CD4-positive, CD25-positive, alpha-beta regulatory T cell (primary cell): ENCODE measurements at places on chromosomes 5 and 9. TPM values are rescaled to one million over a fixed set of nuclear protein-coding genes. Genes with fewer than 3 reads are reported as not detected.

- H3K36me3 ChIP-seq = no peaks in the 10 kb centered on the region
- no peak overlapping the region for H3K4me3 ChIP-seq
- no peaks in the 10 kb centered on the region for H3K4me1 ChIP-seq
These were observed 547.4 kb downstream of the TLE1 start for GRCh38 chr9:81141961-81142360.

DNA sequence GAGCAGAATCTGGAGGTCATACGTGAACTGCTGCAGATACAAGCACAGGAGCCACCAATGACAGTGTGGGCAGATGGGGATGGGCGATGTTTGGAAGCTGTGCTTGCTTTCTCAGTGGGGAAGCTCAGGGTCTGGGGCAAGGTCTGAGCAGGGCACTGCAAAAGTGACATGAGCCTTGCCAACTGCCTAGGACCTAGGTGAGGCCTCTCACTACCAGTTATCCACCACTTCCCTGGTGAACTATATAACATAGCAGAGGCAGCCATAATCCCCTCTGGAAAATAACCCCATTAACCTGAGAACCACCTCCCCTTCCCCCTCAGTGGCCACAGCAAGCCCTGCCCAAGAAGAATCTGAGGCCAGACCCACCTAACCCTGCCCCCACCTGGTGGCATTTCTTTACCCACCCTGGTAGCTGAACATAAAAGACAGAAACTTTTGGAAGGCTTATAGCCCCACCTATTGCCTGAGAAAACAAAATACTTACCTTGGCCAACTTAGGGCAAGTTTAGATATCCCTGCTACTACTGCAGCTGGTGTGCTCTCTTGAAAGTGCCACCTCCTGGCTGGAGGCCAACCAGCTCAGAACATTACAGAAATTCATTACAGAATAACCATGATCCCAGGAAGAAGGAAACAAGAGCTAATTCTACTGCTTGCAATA is 18.8 kb upstream of the SPEF2 start:
- no peak overlapping the region for H3K4me3 ChIP-seq
- no peaks in the 10 kb centered on the region for H3K36me3 ChIP-seq
- no peaks in the 10 kb centered on the region for H3K4me1 ChIP-seq
- DNase-seq = no peak
- H3K27ac ChIP-seq = no peak overlapping the region

DNA sequence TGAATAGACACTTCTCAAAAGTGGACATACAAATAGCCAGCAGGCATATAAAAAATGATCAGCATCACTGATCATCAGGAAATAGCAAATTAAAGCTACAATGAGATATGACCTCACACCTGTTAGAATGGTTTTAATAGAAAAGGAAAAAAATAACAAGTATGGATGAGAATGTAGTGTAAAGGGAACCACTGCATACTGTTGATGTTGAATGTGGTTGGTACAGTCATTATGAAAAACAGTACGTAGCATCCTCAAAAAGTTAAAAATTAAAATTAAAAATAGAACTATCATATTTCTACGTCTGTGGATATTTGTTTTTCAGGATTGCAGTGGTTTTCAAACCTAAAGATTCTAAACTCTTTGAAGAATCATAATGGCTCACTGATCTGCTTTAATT is 215.1 kb upstream of the NREP start:
- DNase-seq = no peak
- no peaks in the 10 kb centered on the region for H3K27me3 ChIP-seq
- no peaks in the 10 kb centered on the region for H3K4me1 ChIP-seq
- no peak overlapping the region for H3K4me3 ChIP-seq

Gene IL9
- not detected for total RNA-seq

DNA sequence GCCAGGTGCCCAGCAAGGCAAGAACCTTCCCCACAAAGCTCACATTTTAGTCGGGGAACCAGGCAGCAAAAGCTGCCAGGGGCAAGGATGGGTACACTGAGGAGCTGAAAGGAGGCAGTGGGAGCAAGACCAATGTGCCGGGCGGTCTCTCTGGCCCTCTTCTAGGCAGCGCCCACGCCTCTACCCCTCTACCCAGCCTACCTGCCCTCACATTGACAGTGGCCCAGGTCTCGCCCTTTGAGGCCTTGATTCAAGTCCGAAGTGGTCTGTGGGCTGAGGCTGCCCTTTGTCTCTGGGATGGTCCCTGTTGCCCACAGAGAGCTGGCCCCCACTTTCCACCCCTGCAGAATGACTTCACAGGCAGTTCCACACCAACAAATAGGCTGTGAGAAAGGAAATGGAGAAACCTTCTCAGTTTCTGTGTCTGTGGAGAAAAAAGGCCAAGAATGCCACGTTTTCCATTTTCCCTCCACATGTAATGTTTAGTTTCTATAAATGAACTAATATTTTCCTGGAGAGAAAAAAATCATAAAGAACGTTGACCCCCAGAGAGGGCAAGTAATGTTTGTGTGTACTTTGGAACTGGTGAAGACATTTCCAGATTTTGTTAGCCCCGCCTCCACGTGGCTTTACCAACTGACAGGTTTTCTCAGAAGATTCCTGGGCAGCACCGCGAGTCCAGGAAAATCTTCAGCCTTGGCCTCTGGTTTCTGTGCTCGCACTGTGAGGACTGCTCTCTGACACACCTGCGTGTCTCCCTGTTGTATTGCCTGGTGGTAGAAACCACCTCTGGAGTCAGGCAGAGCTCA is 57.4 kb upstream of the ANGPTL2 start:
- H3K27me3 ChIP-seq = no peaks in the 10 kb centered on the region
- DNase-seq = no peak
- no peak overlapping the region for H3K4me3 ChIP-seq
- no peaks in the 10 kb centered on the region for H3K36me3 ChIP-seq

- no peaks in the 10 kb centered on the region for H3K27me3 ChIP-seq
- no peaks in the 10 kb centered on the region for H3K4me1 ChIP-seq
- no peak for DNase-seq
- H3K27ac ChIP-seq = no peak overlapping the region
- no peak overlapping the region for H3K4me3 ChIP-seq
These were observed 84.8 kb downstream of the SLC25A46 start for GRCh38 chr5:110823571-110823970.

DNA sequence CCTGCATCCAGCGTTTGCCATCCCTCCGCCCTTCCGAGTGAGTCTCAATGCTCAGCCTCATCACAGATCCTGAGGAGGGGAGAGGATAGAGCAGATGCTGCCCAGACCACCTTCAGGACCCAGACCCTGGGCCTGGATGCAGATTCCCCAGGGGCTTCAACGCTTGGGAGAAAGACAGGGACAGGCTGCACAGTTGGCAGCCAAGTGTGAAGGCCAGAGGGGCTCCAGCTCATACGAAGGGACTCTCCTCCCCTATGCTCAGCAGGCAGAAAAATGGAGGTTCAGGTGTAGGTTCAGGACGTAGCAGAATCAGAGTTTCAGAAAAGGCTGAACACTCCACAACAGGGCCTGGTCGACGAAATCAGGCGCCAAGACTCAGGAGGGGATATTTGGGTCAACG is 378.5 kb upstream of the IRX1 start:
- H3K4me3 ChIP-seq = no peak overlapping the region
- H3K4me1 ChIP-seq = no peaks in the 10 kb centered on the region
- DNase-seq = no peak
- H3K27ac ChIP-seq = no peak overlapping the region
- no peaks in the 10 kb centered on the region for H3K36me3 ChIP-seq
